ENCODE measurements at places on chromosomes 4 and X.

- DNase-seq: peak; percentile 43
These were observed 20.4 kb upstream of the SEPSECS start for GRCh38 chr4:25180524-25181131.

DNA sequence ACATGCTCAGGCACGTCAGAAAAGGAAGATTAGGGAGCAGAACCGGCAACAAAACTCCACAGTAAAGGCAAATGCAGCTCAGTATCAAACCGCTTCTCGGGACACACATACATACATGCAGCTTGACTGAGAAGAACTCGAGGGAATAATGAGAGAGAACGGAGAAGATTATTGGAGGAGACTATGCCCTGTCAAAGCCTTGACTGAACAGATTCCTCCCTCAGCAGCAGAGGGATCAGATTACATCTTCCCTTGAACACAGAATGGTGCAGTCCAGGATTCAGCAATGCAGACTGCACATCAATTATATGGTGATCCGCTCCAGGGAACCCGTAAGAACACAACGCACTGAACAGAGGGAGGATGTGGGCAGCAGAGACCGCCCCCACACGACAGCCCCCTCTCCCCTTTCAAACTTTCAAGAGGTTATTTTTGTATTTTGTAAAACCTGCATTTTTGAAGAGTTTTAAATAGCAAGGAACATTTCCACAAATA lies 183.2 kb downstream of the FBXW7 start:
- peak; percentile 97 for DNase-seq

- DNase-seq: peak; percentile 19
These were observed 89.1 kb upstream of the CBR4 start for GRCh38 chr4:169098969-169099690.

DNA sequence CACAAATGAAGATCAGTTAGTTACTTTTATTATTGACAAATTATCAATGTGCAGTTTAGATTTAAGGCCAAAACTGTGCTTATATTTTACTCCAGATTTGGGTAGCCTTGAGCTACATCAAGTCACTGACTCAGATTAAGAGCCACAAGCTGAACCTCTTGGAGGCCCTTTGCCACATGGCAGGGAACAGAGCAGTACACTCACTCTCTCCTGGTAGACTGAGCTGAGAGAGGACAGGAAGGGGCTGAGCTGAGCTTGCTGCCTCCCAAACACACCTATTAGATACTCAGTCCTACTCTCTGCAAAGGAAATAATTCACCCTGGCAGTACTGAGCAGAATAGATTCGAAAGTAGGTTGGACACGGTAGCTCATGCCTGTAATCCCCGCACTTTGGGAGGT lies 7.8 kb downstream of the STAP1 start:
- DNase-seq: no peak

DNA sequence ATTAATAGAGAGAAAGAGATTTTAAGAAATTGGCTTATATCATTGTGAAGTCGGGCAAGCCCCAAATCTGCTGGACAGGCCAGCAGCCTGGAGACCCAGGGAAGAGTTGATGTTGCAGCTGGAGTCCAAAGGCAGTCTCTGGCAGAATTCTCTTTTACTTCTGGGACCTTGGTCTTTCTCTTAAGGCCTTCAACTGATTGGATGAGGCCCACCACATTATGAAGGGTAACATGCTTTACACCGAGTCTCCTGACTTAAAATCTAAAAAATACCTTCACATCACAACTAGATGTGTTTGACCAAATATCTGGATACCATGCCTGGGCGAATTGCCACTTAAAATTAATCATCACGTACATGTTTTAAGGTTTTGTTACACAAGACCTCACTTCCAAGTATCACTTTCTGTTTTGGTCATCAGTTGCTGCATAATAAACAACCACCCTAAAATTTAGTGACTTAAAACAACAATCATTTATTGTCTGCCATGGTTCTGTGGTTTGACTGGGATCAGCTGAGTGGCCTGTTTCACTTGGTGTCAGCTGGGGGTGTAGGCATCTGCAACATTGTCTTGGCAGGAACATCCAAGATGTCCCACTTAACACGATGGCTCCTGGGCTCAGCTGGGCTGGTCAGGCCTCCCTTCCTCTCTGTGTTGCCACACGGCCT lies 3.4 kb downstream of the CD38 start:
- no peak for DNase-seq

DNA sequence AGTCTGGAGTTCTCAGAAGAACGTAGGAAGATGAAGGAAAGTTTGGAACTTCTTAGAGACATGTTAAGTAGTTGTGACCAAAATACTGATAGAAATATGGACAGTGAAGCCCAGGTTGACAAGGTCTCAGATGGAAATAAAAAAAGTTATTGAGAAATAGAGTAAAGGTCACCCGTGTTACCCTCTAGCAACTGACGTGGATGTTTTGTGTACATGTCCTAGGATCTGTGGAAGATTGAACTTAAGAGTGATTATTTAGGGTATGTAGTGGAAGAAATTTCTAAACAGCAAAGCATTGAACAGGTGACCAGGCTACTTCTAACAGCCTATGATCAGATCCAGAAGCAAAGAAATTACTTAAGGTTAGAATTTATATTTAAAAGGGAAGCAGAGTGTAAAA lies 1020.4 kb downstream of the FSTL5 start:
- DNase-seq: no peak

DNA sequence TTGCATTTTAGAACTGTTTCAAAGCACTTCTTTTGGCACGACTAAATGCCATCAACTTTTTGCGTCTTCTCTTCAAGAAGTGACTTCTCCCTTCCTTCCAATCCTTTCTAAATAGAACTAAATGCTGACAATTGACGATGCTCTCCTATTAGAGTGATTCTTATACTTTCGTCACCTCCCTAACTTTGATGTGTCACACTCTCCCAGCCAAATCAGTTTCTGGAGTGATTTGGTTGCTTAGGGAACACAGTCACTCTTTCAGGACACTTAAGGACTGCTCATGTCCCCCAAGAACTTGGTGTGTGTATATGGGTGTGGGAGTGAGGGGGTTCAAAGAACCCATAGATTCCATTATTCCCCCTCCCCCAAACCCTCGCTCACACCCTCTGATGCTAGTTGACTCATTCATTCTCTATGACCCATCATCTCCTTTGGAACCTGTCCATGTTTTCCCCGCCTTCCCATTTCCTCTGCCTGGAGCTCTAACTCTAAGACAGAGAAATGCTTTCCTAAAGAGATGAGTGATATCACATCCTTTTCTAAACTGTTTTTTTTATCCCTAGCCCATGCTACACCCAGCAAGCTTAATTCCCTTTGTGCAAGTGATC lies 26.8 kb upstream of the AREG start:
- no peak for DNase-seq

- no peak for DNase-seq
These were observed 904.8 kb downstream of the PDHA2 start for GRCh38 chr4:96744676-96745075.

DNA sequence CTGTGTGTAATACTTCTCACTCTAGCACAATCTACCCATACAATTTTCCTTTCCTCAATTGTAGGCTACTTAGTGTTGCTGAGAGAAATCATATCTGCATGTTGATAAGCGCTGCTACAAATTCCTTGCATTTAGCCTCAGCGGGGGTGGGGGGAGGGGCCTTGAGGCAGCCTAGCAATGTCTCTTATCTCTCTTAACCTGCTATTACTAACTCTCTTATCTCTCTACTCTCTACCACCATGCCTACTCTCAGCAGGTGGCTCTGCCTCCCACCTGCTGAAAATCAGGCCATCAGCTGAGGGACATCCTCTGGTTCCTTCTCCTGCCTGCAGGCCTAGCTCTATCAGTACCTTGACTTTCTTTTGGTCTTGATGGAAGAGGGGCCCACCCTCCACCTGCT lies 98.9 kb downstream of the GPR82 start:
- no peak for DNase-seq

DNA sequence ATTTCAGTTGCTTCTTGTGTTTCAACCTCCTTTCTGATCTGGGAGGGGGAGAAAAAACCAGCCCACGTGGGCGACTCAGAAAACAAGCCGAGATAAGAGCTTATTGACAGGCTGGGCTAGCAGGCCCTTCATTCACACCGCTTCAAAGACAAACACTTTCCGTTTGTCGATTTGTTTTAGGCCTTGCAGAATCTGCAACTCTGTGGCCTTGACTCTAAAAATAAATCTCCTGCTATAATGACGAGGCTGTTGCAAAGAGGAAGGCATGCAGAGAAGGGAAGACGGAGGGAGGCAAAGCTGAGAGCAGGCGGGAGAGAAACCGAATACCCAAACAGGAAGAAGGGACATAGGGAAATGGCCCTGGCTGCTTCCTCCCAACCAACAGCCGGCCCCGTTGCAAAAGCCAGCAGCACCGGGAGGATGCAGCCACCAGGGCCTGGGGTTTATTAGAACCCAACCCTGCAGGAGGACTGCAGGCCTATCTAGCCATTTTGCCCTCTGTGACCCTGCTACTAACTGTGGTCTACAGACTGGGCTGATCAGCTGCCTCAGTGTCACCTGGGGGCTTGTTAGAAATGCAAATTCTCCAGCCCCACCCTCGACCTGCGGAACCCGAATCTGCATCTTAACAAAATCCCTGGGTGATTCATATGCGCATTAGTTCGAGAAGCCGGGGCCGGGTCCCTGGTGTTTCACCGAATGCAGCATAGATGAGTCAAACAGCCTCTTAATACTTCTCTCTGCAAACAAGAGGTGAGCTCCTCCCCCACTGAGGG lies 325.5 kb downstream of the BCOR start:
- peak; percentile 29 for DNase-seq

DNA sequence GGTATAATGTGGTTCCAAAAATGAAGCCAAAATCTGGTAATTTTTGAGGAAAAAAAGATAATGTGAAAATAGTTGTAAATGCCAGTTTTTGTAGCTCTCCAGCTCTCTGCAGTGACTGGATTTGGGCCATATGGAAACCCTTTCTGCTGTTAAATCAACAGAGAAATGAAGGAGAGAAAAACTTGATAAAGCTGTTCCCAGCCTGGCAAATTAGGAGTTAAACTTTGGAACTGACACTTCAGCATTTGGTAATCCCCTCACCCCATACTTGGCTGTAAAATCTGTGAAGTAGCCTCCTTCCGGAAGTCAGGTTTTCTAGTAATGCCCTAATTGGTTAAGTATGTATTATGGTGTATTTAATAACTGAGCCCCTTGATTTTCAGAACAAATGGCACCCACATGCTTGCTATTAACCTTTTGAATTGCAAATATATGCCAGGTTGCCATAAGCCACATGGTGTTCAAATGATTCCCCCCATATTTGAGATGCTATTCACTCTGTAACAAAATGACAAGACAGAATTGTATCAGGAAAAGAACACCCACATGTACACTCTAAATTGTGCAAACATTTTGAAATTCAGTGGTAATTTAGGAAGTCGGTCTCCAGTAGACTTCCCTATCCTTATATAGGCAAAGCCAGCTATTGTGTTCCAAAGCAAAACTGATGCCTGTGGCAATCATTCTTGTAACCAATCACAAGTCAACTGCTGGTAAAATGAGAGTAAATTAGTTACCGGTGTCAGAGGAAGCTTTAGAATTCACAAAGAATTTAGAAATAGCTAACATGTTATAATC lies 96.3 kb upstream of the ADAMTS3 start:
- DNase-seq: no peak

DNA sequence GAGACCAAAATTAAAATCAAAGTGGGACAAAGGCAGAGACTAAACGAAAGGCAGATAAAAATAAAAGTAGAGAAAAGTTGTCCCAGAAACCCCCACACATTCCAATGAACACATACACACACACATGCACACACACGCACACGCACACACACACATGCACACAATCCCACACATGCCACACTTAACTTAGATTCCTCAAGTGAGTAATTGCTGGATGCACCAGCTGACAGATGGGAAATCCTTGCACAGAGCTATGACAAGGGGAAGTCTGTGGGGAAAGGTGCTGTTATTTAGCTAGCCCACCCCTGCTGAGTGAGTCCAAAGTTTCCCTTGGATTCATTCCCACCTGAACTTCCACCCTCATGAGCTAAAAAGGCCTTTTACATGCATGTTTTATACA lies 233.9 kb downstream of the RAB28 start:
- no peak for DNase-seq

- no peak for DNase-seq
These were observed 288.0 kb upstream of the ATOH1 start for GRCh38 chr4:93540562-93540961.

GRCh38 chr4:2270341-2271165 lies 8.6 kb upstream of the MXD4 start:
- DNase-seq: no peak

- peak; percentile 20 for DNase-seq
These were observed 103.4 kb upstream of the PAK3 start for GRCh38 chrX:110992611-110993010.

DNA sequence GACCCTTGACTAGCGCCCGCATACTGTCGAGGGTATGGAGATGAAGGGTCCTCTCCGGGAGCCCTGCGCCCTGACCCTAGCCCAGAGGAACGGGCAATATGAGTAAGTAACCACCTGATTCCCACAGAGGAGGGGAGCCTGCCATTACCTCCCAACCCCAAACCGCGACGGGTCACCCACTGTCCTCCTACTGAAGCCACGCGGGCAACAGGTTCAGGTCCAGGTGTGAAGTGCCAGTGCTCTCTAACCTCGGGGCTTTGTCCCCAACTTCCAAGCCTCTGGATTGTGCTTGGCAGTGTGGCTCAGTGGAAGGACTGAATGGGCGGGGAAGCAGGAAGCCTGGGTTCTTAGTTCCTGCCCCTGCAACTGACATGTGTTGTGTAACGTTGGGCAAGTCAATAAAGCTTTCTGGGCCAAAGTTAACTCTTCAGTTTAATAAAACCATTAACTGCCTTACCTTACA lies 694 bp downstream of the OCRL start:
- DNase-seq: peak; percentile 24

DNA sequence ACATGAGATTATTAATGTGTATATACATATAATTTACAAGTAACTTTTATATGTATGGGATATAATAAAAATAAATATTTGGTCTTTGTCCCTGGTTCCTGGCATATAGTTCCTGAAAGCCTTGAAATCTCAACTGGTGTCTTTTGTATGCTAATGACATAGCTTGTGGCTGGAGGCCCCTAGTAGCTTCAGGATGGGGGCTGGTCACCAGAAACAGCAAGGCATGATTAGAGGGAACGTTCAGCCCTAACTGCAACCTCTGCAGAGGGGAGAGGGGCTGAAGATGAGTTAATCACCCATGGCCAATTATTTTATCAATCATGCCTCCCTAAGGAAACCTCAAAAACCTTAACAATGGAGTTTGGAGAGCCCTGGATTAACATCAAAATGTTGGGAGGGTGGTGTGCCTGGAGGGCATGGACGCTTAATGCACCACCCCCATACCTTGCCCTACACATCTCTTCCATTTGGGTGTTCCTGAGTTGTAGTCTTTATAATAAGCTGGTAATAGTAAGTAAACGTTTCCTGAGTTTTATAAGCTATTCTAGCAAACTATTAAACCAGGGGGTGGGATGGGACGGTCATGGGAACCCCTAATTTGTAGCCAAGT lies 21.3 kb downstream of the PIN4 start:
- no peak for DNase-seq

DNA sequence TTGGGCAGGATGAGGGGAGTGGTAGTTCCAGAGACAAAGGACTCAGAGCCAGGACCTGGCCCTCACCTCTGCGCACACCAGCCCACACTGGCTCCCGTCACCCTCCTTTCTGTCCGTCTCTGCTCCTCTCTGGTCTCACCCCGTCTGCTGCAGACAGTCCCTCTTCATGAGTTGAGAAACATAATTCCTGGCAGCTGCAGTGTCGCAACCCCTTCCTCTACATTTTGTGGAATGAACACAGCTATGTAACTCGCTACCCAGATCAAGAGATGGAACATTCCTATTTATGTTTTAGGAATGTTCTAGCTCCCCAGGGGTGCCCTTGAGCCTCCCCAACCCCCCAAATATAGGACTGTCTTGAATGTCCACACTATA lies 59.3 kb downstream of the SHROOM2 start:
- no peak for DNase-seq

GRCh38 chr4:7014815-7015214 lies 28.4 kb upstream of the TADA2B start:
- no peak for DNase-seq

- no peak for DNase-seq
These were observed 16.5 kb downstream of the RXFP1 start for GRCh38 chr4:158538176-158538575.

Measured in eye (tissue), 1 donor.